ENCODE measurements at places on chromosomes 11 and 22. TPM values are rescaled to one million over a fixed set of nuclear protein-coding genes. Genes with fewer than 3 reads are reported as not detected.
A peak's percentile ranks its signal among the peaks of the same experiment; 100 is the strongest.

MED17 gene
- total RNA-seq = 23.3 TPM

UPK3A gene
- total RNA-seq = not detected

OR5B17 gene
- total RNA-seq = not detected

ZNRD2 gene
- total RNA-seq = 69.7 TPM

PHLDA2 gene
- total RNA-seq = 4.4 TPM

CHRM1 gene
- not detected for total RNA-seq

CASP5 gene
- not detected for total RNA-seq

HBG1 gene
- not detected for total RNA-seq

DNA sequence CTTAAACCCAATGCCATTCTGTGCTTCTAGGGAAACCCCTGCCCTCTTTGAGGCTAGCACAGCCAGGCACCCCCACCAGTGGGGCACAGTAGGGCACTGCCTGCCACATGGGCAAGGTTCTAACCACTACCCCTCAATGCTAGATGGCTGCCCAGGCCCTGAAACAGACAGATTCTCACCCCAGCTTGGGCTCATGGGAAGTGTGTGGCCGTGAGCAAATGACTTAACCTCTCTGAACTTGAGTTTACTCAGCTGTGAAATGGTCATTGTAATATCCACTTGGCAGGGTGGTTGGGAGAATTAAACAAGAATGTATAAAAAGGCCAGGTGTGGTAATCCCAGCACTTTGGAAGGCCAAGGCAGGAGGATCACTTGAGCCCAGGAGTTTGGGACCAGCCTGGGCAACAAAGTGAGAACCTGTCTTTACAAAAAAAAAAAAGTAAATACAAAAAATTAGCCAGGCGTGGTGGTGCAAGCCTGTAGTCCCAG lies 22.4 kb downstream of the C22orf23 start:
- DNase-seq = no peak

GRCh38 chr22:19766240-19766510 lies 5.6 kb downstream of the TBX1 start:
- no peak for DNase-seq

DNA sequence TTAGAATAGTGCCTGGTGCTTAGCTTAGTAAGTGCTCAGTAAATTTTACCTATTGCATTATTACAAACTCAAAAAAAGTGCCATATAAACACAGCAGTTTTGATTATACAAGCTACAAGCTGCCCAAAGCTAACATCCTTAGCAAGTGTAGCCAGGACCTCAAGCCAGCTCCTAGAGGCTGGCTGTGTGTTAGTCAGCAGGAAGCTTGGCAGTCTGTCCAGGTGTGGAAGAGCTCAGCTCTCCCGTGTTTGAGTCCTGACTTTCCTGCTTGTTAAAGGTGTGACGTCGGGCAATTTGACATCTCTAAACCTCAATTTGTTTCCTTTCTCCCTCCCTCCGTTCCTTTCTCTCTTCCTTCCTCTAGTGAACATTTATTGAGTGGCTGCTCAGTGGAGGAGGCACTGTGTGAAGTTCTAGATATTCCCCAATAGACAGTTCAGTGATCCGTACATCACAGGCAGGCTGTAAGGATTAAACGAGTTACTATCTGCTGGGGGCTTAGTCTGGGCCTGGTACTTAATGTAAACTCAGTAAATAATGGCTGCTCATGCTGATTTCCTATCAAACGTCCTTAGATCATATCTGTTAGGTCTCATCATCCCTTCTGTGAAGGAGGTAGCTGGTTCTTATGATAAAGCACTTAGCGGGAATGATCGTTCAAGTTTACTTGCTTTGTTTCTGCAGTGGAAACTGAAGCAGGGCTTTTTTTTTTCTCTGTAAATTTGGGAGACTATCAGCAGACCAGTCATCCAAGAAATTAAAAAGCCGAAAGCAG lies 68.7 kb downstream of the PRR5L start:
- DNase-seq = no peak

- DNase-seq = peak; percentile 45
Observed at GRCh38 chr22:46054091-46055073, 77.4 kb upstream of the WNT7B start.

- DNase-seq = no peak
Observed at GRCh38 chr22:24843048-24843447, 37.0 kb downstream of the SGSM1 start.

DNA sequence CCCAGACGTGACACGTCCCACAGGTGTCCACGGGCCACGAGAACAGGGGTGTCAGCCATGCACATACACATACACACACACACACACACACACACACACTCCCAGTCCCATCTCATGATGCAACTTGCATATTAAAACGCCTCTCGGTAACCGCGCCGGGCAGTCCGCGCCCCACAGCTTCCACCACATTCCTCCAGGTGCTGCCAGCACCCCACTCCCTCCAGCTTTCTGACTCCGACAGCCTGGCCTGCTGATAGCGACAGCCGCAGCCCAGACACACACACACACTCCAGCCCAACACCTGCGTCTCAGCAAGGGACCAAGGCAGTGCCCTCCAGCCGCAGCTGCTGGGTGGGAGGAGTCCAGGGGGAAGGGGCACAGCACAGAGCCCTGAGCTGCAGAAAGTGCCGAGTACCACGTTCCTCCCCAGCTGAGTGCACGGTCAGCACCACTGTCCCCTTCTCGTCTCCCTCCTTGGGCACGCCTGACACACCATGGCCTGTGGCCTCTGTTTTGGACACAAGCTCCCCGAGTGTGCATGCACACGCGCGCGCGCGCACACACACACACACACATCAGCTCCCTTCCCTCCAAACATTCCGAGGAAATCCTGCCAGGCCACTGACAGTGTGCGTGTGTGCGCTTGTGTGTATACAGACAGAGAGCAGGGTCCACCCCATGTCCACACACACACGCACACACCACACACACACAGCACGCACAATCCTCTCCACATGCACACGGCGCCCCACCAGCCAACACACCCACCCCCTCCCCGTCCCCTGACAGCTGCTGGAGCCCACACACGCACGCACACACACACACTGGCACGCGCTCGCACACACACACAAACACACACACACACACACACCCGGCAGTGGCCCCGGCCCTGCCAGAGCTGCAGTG lies 1.2 kb downstream of the ELFN2 start:
- DNase-seq = peak; percentile 45

DNA sequence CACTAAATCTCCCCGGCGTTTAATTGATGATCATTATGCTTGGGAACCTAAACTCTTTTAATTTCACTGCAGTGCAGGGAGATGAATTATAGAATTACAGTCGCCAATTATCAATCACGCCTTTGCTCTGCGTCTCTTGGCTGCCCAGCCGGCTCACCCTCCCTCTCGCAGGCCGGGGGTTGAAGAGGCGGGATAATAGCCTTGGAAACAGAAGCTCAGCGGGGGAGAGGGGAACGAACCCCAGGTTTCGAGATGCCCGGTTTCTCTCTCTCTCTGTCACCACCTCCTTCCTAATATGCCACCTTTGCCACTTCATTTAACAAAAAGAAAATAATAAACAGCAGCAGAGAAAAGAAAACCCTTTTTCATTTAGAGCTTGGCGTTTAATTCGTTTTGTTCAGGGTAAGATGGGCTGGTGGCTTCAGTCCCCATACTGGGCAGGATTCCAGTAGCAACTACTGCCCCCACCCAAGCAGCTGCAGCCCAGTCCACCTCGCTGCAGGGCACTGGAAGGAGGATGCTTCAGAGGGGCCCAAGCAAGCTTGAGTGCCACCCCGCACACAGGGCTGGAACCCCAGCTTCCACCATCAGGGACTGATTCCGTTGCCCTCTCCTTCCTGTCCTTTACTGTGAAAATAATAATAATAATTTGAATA lies 271.7 kb downstream of the BUD13 start:
- no peak for DNase-seq

GRCh38 chr11:47982616-47983015 lies 2.3 kb downstream of the PTPRJ start:
- DNase-seq = no peak

DNA sequence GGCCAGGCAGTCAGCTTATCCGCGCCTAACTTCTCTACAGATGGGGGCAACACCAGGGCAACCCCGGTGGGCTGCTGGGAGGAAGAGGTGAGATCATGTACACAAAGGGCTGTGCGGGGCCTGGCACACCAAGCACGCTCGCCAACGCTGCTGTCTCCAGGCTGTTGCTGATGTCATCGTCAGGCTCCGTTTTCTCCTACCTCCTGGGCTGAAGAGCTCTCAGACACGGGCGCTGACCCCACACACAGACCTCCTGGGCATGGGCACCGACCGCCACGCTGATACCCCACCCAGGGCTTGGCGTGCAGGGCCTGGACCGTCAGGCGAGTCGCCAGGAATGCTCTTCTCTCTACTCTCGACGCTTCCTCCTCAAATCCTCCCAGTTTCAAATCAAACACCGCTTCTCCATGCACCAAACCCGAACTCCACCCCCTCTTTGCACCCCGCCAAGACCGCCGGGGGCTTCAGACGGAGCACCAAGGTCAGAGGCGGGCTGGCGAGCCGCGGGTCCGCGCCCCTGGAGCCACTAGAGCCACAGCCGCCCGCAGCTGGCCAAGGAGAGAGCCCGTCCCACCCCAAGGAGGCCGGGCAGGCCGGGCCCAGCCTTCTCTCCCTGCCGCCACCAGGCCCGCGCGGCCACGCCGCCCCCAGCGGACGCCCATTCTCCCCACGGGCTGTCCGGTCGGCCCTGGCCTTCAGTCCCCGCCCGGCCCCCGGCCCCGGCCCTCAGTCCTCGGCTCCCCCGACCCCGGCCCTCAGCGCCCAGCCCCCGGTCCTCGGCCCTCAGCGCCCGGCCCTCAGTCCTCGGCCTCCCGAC lies 772 bp downstream of the SBF1 start:
- peak; percentile 67 for DNase-seq

- DNase-seq = no peak
Observed at GRCh38 chr11:65398362-65398910, 12.0 kb downstream of the FRMD8 start.

DNA sequence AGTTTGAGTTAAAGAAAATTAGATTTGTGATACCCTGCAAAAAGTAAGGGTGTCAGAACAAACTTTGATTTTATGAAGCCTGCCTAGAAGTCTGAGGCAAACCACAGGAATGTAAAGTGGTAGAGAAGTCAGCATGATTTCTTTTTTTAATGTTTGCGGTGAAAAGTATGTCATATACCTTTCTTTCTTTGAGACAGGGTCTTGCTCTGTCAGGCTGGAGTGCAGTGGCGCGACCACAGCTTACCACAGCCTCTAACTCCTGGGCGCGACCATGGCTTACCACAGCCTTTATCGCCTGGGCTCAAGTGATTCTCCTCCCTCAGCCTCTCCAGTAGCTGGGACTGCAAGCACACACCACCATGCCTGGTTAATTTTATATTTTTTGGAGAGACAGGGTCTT lies 4.7 kb downstream of the API5 start:
- peak; percentile 13 for DNase-seq

- DNase-seq = no peak
Observed at GRCh38 chr22:35649636-35650250, 1.5 kb downstream of the APOL6 start.

DNA sequence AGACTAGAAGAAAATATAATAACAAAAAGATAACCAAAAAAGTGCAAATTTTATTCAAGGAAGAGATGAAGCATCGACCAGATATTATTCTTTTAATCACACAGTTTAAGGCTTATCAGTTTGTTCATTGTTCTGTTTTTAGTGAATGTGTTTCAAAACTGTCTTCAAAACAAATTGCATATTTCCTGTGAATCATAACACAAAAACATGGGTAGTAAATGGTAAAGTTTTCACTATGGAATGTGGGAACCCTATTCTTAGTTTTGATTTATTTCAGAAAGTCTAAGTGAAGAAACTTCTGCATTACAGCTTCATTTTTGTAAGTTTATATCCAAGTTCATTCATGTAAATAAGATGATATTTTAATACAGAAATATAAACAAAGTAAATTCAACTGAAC lies 207.6 kb upstream of the LUZP2 start:
- DNase-seq = peak; percentile 12

GRCh38 chr11:15223318-15223717 lies 108.6 kb downstream of the INSC start:
- DNase-seq = peak; percentile 4

GRCh38 chr22:44396021-44396726 lies 83.4 kb upstream of the SHISAL1 start:
- DNase-seq = no peak

All from IMR-90 (cell line).